HepG2 (cell line): ENCODE measurements at places on chromosomes 3 and 15. TPM values are rescaled to one million over a fixed set of nuclear protein-coding genes. Genes with fewer than 3 reads are reported as not detected.

SLC24A5 gene
- not detected in 2 replicates for total RNA-seq

DNA sequence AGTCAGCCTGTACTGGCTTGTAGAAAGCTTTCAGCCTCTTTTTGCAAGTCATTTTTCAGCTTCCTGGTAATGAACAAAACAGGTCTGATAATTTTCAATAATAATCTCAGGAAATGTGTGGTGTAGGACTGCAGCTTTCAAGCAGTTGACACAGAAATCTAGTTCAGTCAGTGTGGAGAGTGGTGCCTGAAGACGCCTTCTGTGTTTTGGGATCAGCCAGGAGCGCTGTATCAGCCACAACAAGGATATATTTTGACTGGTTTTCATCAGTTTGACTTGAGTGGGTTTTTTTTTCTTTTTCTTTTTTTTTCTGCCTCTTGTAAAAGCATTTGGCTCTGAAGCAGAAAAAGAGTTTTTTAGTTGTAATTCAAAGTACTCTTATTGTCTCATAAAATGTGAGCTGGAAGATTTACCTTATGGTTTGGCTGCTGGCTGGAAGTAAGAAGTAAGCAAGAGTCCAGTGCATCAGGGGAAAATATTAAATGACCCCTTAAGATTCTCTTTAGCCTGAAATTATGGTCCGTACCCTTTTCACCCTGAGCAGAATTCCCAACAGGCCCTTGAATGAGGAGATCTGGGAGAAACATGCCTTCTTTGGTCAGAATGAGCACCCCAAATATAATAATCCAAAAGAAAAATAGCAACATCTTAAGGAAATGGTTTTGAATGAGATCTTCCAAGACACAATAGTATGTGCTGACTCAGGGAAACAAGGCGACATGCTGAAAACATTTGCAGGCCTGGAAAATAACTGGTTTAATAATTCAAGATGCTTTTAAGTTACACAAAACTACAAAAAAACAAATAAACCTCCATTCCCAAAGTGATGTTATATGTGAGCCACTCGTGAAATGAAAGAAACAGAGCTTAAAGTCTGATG lies 332.7 kb upstream of the ADAMTS9 start:
- no peak for DNase-seq

COL8A1 gene
- not detected in 2 replicates for total RNA-seq

DNA sequence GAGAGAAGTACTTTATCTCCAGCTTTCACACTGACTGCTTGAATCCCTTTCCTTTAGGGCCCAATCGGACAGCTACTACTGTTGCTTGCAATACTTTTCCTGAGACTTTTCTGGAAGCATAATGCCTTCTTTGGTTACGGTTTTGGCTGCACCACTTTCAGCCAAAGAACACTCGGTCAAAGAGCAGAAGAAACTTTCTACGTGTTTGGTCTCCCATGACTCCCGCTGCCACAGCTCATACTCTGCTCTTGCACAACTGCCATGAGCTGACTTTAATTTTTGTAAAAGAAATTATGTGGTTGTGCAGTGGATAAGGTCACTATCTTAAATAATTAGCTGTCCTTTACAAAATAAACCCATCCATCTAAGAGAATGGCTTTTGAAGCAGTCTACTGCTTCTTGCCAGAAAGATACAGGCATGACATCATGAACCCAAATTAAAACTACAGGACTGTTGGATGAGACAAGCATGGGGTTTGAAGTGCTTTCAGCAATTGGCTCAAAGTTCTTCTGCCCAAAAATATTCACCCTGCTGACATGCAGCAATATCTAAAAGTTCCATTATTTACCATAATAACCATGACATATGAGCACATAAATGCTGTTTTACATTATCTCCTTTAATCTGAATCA lies 42.0 kb downstream of the PROS1 start:
- DNase-seq, result no peak

GOLGA8Q gene
- total RNA-seq, result not detected in 2 replicates

GRCh38 chr3:50530001-50530970 lies 26.9 kb upstream of the CACNA2D2 start:
- DNase-seq, result no peak

GRCh38 chr3:10648181-10648580 lies 142.8 kb upstream of the ATP2B2 start:
- DNase-seq, result no peak

SPINT1 gene
- total RNA-seq, result 0.45 and 0.49 TPM in 2 replicates

DNA sequence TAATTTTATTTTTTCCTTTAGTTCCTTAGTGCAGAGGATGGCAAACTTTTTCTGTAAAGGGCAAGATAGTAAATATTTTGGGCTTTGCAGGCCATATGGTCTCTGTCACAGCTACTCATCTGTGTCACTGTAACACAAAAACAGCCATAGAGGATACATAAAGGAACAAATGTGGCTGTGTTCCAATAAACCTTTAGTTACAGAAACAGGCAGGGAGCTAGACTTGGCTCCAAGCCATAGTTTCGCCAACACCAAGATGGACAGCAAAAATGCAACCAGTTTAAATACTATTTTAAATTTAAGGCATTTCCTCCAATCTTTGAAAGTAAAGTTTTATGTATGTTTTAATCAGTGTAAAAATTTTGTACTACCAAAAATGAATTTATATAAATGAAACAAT lies 753.4 kb downstream of the FHIT start:
- DNase-seq, result no peak

CYP19A1 gene
- total RNA-seq, result 9.1 and 10.9 TPM in 2 replicates

DNA sequence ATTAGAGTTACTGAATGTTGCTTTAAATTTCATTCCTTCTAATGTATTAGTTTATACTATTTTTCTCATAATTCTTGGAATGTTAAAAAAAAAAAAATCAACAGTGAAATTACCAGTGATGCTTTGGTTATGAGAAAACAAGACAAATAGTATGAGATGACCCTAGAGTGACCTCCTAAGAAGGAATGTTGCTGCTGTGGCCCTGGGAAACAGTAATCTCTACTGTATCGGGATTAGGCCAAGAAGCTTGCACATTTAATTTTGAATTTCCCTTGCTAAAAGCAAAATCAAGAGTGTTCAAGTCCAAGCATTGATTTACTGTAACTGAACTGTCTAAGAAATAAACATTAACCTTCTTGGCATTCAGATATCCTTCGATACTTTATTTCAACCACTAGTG lies 18.1 kb downstream of the TOPBP1 start:
- DNase-seq, result no peak

GHSR gene
- not detected in 2 replicates for total RNA-seq

GRCh38 chr3:183178833-183179549 lies 16.5 kb upstream of the LAMP3 start:
- DNase-seq, result no peak

DNA sequence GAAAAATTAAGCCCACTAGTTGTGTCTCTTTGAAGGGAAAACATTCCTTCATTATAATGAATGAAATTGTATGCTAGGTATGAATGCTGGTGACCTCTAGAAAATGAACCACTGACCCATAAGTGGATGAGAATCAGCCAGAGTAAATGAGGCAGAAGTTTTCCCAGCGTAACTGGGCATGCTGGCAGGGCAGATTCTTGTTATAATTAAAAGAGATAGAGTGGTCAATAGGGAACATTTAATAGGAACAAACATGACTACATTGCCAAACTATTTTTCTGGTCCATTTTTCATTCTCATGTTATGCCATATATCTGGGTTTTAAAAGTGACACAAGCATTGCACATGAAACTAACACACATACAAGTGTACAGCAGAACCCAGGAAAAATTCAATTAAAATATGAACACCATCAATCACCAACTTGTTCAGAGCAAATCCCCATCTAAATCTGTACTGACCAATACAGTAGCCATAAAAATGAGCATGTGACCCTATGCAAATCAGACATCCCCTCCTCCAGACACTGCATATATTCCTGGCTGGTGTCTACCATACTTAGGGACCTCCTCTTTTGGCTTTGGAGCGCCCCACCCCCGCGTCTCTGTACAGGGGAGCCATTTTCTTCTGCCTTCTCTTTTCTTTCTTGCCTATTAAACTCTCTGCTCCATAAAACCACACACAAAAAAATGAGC lies 4.0 kb downstream of the CLRN1 start:
- no peak for DNase-seq

DNA sequence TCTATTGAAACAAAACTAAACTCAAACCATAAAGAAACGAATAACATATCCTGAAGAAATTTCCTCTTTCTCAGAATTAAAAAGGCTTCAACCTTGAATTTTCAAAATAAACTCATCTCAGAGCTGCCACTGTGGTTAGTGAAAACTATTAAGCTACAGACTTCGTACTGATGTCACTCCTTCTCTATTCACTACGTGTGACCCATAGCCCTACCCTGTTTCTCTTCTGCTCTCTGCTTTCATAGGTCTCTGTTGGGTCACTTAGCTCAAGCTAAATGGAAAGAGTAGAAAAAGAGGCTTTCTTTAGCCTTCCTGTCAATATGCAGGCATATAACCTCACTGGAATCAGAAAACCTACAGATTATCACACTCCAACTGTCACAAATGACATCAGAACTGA lies 126.6 kb upstream of the MME start:
- no peak for DNase-seq

- no peak for DNase-seq
Observed at GRCh38 chr15:90585863-90586262, 56.1 kb downstream of the CRTC3 start.

- no peak for DNase-seq
Observed at GRCh38 chr15:36951731-36952247, 148.6 kb downstream of the MEIS2 start.

GRCh38 chr3:106533093-106533787 lies 664.4 kb upstream of the CBLB start:
- no peak for DNase-seq

DNA sequence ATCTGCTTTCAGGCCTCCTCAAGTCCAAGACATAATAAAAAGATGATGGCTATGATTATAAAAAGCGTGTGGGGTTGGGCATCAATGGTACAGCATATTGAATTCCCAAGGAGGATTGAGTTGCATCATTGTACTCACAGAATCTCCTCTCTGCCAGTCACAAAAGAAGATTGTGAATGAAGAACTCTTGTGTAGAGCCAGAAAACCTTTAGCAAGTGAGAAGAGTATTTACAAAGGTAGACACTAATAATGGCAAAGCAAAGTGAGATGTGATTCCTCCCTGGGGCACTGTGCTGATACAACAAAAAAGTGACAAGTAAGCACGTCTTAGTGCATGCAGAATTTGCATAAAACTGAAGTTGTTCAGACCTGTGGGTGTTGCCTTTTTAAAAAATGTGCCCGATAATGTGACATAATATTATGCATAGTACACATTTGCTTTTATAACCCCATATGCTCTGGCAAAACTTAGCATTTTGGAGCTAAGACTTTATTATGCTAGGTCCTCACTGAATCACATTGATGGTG lies 291.2 kb upstream of the TBC1D5 start:
- no peak for DNase-seq

DNA sequence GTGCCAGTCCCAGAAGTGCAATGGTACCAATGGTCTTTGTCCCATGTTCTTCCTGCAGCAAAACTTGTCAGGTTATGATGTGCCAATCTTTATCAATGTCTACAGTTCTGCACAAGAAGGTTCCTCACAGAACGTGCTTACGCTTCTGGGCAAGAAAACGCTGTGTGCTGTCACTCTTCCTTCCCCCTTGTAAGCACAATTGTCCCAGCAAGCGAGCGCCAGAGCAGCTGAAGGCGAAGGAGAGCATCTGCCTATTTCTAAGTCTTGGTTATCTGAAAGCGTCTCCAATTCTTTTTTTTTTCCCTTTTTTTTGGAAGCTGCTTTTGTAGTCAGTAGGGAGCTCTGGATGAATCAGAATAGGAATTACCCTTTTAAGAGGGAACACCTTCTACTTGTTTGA lies 514.4 kb downstream of the FGF12 start:
- no peak for DNase-seq

- DNase-seq, result no peak
Observed at GRCh38 chr3:35616346-35616745, 23.0 kb upstream of the ARPP21 start.

DNA sequence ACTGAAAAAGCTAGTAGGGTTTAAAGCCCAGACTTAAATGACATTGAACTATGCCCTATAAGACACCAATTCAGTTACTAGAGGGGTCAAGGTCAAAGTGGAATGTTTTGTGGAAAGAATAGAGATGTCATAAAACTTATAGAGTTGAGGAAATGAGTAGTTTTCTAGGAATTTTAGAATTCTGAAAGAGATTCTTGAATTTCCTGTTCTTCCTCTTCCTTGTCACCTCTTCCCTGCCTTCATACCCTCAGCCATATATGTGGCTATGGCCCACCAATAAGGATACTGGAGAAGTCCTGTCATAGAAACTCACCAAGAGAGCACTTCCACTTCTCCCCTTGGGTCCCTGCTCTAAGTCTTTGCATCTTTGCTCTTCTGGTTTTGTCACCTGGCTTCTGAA lies 104.9 kb upstream of the TGFBR2 start:
- DNase-seq, result no peak

MBNL1 gene
- total RNA-seq, result 55.4 TPM in 2 replicates

APOD gene
- total RNA-seq, result not detected in 2 replicates

GRCh38 chr15:68819495-68820294 lies 1.0 kb downstream of the ANP32A start:
- peak; percentile 24 for DNase-seq

DNA sequence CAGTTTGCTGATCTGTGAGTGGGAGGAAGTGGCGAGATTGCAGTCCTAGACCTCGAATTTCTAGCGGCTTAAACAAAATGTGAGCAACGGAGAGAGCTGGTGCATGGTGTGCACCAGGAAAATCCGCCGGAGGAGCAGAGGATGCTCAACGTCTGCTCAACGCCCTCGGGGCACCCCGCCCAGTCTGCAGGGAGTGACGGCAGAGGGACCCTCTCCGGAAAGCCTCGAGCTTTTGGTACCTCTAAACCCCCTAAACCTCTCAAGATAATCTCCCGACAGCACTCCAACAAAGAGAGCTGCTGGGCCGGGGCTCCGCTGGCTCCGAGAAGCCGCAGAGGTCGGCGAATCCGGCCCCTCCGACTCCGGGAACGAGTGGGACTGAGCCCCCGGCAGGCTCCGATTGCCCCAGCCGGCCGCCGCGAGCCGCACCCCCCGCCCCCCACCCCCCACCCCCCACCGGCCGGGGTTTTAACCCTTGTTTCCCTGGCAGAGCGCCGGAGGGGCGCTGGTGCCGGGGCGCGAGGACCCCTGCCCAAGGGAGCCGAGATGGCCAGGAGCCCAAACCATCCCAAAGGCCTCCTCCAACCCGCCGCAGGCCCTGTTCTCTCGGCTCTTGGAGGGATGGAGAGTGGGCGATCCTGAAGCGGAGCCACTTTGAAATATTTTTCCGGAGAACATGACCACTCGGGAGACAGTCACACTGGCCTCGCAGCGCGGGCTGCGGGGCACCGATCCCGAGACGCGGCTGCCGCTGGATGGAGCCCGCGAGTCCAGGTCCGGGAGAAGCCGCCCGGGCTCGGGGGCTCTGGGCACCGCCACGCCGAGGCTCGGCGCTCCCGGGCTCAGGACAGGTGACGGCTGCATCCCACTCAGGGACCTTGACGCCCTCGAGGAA lies 1.5 kb downstream of the MEGF11 start:
- DNase-seq, result peak; percentile 7

GRCh38 chr3:172203522-172204258 lies 164.3 kb downstream of the FNDC3B start:
- DNase-seq, result peak; percentile 98
